ENCODE measurements at places on chromosomes 2 and 18.

DNA sequence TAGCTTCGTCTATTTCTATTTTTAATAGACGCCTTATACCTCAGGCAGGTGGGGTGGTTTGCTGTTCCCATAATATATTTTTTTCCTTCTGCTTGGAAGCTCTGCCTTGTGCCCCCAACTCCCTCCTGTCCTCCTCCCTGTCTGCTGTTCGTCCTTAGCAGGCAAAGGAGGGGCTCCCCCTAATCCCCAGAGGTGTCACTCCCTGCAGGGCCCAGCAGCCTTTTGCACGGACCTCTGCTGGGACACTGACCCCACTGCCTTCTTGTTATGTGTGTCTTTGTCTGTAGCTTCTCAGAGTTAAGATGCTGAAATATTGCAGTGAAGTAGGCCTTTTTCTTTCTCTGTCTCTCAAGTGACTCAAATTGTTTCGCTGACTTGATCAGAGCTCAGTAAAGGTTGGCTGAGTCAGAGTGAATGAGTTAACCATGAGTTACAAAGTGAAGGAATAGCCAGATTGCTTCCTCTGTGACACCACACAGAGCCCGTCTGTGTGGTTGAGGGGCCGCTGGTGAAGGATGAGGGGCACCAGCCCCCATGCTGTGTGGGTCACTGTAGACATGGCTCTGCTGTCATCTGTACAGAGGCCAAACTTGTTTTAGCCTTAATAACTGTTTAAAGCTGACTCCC lies 47.7 kb downstream of the PRKCE start:
- DNase-seq = no peak

DNA sequence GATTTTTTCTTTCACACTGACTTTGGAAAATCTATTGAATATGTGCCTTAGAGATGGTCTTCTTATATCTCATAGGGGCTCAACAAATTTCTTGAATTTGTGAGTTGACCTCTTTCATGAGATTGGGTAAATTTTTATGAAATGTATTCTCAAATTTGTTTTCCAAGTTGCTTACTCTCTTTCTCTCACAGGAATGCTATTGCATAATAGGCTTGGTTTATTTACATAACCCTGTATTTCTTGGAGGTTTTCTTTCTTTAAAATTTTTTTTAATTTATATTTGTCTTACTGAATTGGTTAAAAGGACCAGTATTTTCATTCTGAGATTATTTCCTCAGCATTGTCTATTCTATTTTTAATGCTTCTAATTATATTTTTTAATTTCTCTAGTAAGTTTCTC lies 917.1 kb downstream of the DPP10 start:
- DNase-seq = no peak

GRCh38 chr2:240913810-240914644 lies 7.9 kb downstream of the CROCC2 start:
- DNase-seq = no peak

DNA sequence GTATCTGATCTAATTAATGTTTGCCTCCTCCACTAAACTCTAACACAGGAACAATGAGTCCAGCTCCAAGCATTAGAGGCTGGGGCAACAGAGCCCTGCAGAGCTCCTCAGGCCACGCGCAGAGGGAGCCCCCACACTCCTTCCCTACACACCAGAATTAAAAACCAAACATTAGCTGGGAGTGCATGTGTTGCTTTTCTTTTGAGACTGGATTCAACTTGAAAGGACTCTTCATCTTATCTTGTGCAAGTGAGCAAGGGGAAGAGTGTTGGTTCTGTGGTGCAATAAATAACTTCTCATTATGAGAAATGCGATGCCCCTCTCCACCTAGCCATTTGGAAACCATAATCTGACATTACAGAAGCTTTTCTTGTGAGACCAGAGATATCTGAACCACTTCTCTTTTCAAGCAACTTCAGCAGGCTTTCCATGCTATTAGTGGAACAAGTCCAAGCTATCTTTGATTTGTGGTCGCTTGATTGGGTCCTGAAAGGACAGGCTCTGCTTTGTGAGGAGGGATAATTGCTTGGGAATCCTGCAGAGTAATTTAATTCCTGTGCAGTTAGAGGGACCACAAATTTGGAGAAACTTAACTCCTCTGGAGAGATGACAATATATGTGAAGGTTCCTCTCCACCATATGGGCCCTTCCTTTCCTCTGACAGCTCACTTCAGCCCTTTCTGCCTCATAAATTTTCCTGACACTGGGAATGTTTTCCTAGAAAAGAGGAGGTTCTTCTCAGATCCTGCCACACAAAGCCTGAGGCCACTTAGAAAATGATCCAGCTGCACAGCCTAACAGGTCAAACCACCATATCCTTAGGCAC lies 112.5 kb downstream of the ATL2 start:
- DNase-seq = no peak

DNA sequence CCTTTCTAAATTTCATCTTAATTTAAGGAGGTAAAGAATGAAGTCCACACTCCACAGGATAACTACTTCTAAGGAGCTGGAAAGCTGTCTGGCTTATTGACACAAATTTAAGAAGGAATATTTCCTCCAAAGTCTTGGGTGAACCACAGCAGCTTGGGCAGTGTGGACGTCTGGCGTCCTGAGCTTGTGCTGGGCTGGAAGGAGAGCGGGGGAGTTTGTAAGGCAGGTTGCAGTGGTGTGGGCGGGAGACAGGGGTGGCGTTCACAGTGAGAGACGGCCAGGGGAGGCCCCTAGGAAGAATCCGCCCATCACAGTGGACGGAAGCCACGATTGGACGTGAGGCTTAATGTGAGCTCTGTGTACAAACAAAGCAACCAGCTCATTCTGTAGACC lies 25.7 kb downstream of the ADI1 start:
- no peak for DNase-seq

DNA sequence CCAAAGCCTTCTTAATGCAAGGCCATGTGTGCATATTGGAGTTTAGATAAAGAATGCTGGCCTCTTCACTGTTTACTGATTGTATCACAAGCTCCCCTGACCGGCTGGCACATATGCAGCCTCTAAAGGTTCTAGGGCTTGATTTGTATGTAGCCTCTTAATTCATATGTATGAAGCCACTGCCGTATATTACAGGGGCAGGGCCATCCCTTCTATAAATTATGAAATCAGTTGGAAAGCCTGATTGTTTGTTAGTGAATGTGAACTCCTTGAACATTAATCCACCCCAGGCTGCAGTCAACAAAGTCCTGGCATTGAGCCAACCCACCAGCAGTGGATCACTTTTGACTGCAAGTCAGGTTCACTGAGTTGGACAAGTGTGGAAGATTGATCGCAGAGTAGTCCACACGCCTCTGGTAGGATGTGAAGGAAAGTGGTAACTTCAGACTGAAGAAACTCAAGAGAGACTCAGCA lies 61.6 kb upstream of the PARD3B start:
- no peak for DNase-seq

DNA sequence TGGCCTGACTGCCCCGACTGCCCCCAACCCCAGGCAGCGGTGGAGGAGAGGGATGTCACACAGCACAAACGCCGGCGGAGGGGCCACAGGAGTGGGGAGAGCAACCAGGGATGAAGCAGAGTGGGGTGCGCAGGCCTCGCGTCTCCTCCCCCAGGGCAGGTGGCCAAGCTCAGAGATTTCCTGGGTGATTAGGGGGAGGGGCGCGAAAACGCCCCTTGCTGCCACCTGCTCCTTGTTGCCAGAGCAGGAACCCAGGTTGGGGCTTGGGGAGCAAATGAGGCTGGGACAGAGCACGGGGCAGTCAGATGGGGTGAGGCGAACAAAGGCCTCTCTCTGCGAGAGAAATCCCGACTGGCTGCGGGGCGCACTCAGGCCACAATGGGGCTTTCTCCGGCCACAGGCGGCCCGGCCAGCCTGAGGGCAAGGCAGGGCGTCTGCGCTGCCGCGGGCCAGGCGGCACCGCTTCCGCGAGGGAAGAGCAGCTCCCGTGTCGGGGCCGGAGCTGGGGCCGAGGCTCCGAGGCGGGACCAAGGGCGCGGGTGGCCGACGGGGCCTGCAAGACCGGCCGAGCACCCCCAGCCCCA lies 11.5 kb downstream of the TEX44 start:
- DNase-seq = peak; percentile 85

DNA sequence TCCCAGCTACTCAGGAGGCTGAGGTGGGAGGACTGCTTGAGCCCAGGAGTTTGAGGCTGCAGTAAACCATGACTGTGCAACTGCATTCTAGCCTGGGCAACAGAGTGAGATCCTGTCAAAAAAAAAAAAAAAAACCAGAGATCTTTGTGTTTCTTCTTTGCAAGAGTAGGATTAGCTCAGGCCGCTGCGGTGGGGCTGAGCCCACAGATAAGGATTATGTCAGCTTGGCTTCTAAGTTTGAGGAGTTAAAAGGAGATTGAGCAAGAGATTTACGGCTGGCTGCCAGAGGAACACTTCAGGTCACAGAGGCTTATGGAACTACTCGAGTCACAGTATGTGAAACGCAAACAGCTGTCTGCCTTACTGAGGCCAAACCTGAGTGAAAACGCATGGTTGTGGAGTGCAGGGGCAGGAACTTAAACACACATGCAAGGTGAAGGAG lies 146.7 kb upstream of the L3MBTL4 start:
- no peak for DNase-seq

- no peak for DNase-seq
These were observed 178.0 kb downstream of the RND3 start for GRCh38 chr2:150309311-150310080.

- DNase-seq = no peak
These were observed 46.9 kb downstream of the SLC66A2 start for GRCh38 chr18:79904357-79905147.

DNA sequence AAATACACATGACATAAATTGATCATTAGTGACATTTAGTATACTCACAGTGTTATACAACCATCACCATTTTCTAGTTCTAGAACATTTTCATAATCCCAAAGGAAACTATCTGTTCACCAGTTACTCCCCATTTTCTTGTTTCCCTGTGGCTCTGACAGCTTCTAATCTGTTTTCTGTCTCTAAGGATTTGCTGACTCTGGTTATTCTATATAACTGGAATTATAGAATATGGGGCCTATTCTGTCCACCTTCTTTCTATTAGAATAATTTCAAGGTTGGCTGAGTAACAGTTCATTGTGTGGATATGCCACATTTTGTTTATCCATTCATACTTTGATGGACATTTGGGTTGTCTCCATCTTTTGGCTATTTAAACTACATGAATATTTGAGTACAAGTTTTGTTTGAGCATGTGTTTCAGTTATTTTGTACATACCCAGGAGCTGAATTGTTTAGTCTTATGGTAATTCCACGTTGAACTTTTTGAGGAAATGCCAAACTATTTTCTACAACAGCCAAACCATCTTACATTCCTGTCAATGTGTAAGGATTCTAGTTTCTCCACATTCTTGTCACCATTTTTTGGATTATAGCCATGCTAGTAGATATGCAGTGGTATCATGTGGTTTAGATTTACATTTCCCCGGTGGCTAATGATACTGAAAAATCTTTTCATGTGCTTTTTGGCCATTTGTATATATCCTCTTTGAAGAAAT lies 20.5 kb downstream of the KIAA1328 start:
- no peak for DNase-seq

DNA sequence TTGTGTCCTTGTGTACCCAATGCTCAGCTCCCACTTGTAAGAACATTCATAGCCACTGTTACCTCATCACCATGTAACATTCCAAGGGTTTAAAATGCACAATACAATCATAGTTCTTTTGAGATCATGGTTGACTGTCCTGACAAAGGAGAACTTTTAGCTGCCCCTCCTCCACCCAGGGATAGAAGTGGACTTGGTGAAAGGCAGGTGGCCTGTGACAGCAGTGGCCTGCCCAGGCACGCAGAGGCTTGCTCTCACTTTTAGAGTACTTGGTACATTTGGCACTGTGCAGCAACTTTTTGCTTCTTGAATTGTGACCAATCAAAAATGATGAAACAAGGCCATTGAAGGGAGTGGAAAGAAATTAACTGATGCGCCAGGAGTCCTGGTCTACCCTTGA lies 108.7 kb downstream of the ANKRD44 start:
- DNase-seq = no peak

DNA sequence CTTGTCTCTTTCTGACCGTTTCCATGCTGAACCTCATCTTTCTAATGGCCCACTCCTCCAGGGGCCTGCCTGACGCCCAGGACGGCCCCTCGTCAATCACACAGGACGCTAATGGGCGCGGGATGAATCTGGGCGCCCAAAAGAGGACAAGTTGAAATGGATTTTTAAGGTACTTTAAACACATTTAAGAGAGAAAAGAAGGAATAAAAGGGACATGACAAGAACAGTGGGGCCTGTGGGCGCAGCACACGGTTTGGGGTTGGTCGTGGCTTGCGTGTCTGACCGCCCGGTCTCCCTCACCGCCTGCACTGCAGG lies 607 bp upstream of the UBE2F start:
- DNase-seq = no peak

- no peak for DNase-seq
These were observed 72.6 kb downstream of the LRRC30 start for GRCh38 chr18:7303316-7304060.

DNA sequence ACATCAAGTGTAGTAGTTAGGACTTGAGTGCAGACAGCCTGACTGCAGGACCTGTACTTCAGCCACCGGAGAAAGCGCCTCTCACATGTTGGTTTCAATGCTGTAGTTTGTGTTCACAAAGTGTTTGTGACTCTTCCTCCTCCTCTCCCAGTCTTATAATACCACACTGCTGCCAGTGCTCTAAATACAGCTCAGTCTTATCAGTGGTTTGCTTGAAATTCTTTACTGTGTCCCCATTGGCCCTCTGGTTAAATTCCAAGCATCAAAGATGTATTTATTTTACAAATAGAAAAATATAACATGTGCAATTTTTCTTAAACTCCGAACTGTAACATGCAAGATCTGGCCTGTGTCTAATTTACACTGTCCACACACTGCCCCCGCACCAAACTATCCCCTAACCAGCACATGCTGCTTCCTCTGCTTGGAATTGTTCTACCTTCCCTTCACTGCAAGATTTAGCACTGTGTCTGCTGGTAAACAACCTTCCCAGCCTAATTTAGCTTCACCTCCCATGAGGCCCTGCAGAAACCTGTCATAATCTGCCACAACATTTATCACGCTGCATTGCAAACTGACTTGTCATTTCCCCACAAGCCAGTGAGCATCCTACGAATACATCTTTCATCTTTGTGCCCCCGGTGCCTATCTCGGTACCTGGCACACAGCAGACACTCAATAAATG lies 77.1 kb downstream of the SUMO1 start:
- no peak for DNase-seq

DNA sequence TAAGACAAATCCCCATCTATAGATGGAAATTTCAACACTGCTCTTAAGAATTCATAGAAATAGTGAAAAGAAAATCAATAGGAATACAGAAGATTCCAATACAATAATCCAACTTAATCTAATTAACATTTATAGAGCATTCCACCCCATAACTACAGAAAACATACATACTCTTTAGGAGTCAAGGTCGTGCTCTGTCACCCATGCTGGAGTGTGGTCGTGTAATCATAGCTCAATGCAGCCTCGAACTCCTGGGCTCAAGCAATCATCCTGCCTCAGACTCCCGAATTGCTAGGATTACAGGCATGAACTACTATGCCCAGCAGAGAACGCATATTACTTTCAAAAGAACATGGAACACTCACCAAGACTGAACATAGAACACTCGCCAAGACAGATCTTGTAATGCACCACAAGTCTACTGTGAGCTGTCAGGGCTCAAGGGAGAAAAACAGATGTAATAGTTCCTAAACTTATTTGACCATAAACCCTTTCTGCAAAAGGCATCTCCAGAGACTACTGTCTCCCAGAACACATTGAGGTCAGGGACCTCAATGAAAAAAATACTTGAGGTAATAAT lies 14.1 kb downstream of the MEMO1 start:
- no peak for DNase-seq

- no peak for DNase-seq
These were observed 141.8 kb upstream of the FHL2 start for GRCh38 chr2:105540642-105541041.
